ENCODE measurements at places on chromosomes 1 and 21.

GRCh38 chr21:44980562-44981489 lies 41.0 kb downstream of the SLX9 start:
- no peak for DNase-seq

DNA sequence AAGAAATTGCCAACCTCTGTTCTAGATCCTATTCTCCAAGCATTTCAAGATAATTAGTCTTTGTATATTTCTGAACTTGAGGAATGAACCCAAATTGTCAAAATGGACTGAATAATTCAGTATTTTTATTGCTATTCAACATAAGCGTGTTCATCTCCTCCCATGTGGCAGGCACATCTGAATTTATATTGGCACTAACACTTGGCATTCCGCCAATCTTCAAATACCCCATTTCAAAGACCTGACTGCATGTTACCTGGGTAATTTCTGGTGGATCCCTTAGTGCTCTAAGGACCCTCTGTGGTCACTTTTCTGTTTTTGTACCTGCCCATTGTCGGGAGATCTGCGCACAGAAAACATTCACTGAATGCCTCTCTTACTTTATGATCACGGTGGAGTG lies 66.6 kb downstream of the BACE2 start:
- DNase-seq = no peak

DNA sequence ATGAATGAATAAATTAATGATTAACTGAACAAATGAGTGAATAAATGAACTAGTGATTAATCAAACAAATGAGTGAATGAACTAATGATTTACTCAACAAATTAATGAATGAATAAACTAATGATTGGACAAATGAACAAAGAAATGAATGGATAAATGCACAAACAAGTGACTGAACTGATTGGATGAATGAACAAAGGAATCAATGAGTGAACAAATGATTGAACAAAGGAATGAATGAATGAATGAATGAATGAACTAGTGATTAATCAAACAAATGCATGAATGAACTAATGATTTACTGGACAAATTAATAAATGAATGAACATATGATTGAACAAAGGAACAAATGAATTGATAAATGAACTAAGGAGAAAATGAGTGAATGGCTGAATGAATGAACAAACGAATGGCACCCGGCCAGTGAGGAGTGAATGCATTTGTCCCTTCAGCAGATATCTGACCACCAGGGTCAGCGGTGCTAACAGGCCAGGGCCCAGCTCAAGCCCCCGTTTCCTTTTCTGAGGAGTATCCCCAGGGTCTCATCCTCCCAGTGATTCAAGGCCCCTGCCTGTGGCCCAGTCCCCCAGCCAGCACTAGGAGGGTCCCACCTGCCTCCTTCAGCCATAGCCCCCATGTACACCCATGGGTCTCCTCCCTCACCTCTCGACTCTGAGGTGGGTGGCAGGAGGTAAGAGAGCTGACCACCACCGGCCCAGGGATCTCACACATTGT lies 49.9 kb downstream of the WNT9A start:
- no peak for DNase-seq

GRCh38 chr1:82515650-82516049 lies 714.9 kb downstream of the ADGRL2 start:
- no peak for DNase-seq

DNA sequence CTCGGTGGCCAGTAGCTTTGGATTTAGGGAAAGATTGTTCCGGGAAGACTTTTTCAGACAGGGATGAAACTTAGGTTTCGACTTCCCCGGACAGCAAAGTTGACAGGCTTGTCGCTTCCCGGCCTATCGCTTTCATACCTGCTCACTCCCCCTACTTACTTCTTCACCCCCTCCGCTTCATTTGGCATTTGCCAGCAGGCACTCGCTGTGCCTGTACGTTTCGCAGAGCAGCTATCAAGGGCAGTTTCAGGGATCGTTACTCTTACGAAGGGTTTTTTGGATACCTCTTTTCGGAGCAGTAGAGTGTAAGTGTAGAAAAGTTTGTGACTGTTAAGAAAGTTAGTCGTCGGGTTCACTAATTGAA lies 393 bp downstream of the BLZF1 start:
- DNase-seq = no peak

GRCh38 chr1:163874070-163874469 lies 552.3 kb downstream of the NUF2 start:
- no peak for DNase-seq

- DNase-seq = peak; percentile 80
Measured at GRCh38 chr1:43329995-43330751, 7.4 kb upstream of the MPL start.

- peak; percentile 48 for DNase-seq
Measured at GRCh38 chr1:206117151-206117948, at the start of gene AVPR1B. TSS of gene AVPR1B (minus strand) at chr1:206117388. CDS start at chr1:206116890, 498 bp downstream.
